NCI-H187 treated with DMSO at 0.1 percent for 48 hours (cell line): ENCODE measurements at places on chromosomes 3 and 15.

- no peak for DNase-seq
Measured at GRCh38 chr3:127758013-127758412, 64.3 kb downstream of the MGLL start.

GRCh38 chr3:109973733-109974132 lies 636.4 kb upstream of the DPPA4 start:
- no peak for DNase-seq

- DNase-seq: no peak
Measured at GRCh38 chr3:31038086-31038739, 143.8 kb upstream of the GADL1 start.

GRCh38 chr3:78972617-78973301 lies 795.0 kb downstream of the ROBO1 start:
- no peak for DNase-seq

DNA sequence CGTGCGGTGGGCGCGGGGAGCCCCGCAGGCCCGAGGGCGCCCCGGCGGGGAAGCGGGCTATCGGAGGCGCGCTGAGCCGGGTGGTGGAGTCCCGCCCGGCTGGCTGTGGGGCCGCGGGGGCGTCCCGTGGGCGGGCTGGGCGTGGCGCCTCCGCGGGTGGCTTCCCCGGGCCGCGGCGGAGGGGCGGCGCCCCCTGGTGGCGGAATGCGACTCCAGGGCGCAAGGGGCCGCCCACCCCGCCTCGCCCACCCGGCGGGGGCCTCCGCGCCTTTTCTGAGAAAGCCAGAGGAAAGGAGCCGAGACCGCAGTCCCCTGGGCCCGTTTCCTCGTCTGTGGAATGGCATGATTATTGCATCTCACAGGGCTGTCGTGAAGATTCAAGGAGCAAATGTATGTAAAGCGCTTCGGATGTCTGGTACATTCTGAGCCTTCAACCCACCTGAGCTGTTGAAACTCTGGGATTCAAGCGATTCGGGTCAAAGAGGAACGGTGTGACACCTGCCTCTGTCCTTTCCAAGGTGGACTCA lies 31.9 kb upstream of the RAB6B start:
- no peak for DNase-seq

GRCh38 chr3:21259896-21260295 lies 491.1 kb downstream of the ZNF385D start:
- DNase-seq: no peak

DNA sequence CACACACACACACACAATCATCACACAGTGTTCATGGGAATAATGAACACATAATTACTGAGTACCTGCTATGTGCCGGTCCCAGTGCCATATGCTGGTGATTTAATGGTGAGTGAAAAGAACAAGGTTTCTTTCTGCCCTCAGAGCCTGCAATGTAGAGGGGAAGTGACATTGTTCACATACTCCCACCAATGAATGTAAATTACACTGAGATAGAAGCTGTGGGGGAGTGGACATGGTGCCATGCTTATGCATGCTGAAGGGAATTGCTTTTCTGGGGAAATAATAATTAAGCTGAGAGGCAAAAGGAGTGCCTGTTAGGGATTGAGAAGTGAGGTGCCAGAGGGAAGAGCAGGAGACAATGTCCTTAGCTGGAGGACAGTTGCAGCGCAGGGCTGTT lies 175.1 kb downstream of the MFSD1 start:
- no peak for DNase-seq

DNA sequence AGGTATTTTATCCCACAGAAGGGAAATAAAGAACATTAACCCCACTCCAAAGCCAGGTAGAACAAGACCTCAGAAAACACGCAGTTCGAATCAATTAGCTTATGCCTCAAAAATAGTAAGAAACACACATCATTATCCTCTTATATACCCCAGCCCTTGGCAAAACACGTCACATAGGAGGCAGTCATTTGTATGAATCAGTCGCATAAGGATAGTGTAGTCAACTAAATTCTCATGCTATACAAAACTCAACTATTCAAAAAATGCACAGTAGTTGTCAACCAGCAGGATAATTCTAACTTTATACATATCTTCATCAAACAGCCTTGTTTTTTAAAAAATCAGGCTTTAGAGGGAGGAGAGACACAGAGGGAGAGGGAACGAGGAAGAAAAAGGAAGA lies 298.4 kb downstream of the FOXP1 start:
- no peak for DNase-seq
